Activated CD4-positive, alpha-beta T cell treated with anti-CD3 and anti-CD28 coated beads, Interleukin-2, amount 50 U/mL, for 48 hours (primary cell): ENCODE measurements at places on chromosomes 3 and 15.

GRCh38 chr3:131007782-131008181, 18.8 kb downstream of the ASTE1 start:
- DNase-seq, result no peak

- DNase-seq, result no peak
Observed at GRCh38 chr3:75138345-75138744, 523.9 kb upstream of the CNTN3 start.

DNA sequence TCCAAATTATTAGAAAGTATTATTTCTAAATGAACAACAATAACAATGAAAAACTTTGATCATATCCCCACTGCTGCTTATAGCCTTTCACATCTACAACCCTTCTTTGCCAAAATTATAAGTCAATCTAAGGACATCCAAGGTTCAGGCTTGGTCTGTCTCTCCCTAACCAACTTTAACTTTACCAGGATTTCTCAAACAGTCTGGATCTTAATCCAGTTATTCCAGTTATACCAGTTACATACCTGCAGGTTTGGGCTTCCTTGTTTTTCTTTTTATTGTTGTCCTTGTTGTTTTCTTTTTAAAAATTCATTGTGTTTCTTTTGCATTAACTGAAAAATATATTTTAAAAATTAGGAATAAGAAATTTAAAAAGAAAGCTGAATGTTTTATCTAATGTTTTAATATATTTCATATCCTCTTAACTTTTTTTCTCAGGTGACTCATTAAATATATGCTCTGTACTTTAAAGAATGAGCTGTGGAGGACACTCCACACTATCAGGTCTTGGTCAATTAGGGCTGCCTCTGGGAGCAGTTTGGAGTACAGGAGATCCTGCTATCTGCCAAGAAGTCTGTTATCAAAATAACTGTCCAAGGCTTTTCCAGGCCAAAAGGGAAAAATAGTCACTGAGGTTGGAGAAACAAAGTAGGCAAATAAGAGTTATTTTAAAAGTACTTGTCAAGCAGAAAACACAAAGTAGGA, 421.4 kb downstream of the EPHA6 start:
- DNase-seq, result no peak

GRCh38 chr3:124797426-124797945, 67.2 kb downstream of the UMPS start:
- DNase-seq, result no peak

- no peak for DNase-seq
Observed at GRCh38 chr3:126322181-126322967, 34.8 kb downstream of the KLF15 start.
